ENCODE measurements at places on chromosomes 16 and 17.

DNA sequence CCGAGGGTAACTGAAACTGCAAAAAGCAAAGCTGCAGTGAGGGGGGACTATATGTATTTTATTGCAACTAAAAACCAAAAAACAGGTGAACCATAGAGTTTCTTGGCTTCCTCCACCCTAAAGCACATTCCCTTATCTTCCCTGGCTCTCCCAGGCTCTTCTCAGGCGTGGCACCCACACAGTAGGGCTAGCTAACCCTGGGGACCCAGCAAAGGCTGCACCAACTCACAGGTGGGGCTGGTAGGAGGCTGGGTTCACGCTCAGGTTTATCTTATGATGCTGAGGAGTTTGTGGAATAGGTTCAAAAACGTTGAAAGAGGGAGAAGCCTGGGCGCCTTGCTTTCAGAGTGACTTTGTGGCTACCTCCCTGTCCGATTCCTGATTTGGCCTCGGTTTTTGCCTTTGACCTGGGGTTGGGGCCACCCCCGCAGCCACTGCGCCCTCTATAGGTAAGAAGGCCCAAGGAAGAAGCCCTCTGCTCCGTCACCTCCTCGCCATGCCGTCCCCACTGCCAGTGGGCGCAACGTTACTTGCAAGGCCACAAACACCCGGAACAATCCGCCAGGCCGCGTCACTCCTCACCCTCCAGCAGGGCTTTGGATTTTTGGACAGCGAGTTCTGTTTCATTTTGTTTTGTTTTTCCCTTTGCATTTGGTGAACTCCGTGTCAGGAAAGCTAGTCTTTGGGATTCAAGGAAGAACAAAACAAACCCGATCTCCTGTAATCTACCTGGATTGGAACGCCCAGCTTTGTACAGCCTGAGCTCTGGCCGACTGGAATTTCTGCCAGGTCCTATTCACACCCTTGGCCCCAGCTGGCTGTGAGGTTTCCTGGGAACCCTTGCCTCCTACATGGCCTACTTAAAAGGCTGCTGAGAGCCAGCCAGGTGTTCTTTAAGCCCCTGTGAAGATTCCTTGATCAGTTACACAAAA is 60.8 kb downstream of the TBC1D16 start:
- DNase-seq: no peak

DNA sequence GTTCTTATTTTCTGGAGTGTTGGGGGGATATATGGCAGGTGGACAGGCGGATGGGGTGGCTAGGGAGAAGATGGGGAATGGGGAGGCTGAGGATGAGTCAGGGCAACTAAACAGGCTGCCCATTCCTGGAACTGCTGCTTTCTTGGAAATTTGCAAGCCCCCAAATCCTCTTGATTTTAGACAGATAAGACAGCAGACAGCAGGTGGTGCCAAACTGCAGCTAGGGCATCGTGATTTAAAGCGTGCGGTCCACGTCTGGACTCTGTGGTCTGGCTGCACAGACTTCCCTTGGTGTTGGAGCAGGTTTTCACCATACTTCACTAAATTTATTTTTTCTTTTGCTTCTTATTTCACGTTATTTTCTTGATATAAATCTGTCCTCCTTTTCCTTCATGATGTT is 10.9 kb upstream of the KRT24 start:
- DNase-seq: no peak

- DNase-seq: no peak
Measured at GRCh38 chr16:3578610-3579551, 1.7 kb upstream of the NLRC3 start.

DNA sequence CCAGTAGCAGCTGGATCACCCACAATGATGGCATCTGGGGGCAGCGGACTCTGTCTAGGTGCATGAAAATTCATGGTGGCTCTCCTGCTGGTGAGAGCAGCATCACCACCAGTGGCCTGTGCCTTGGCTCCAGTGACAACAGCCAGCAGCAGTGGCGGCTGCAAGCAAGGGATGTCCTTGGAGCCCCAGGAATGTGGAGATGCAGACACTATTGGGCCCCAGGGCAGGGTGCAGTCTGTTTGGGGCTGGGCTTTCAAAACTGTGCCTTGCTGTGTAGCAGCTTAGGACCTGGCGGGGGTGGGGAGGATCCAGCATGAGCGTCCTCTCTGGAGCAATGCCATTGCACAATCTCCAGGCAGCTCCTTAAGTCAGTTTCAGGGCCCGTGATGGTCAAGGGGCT is 199.7 kb downstream of the CHD9NB start:
- no peak for DNase-seq

- no peak for DNase-seq
Measured at GRCh38 chr16:24736758-24737157, 7.3 kb downstream of the TNRC6A start.

DNA sequence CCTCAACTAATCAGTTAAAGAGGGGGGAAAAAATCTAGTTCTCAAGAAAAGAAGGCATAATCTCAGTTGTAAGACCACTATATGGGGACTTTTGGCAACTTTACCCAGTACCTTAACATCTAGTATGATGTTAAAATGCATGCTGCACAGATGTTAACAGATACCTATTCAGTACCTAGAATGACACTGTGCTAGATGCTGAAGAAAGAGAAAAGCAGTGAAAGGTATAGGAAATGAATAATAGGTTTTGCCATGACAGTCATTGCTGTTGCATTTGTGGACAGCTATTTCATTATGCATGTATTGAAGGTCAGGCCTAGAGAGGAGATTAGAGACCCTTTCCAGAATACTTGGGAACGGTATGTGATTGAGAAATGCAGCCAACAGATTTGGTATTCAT is 34.5 kb downstream of the PIGL start:
- DNase-seq: no peak
